ENCODE measurements at places on chromosomes 5 and 9. TPM values are rescaled to one million over a fixed set of nuclear protein-coding genes. Genes with fewer than 3 reads are reported as not detected.

CCNO gene
- total RNA-seq = not detected

GRCh38 chr5:95721582-95722295 is 9.4 kb upstream of the RHOBTB3 start:
- ATAC-seq = no peak

DNA sequence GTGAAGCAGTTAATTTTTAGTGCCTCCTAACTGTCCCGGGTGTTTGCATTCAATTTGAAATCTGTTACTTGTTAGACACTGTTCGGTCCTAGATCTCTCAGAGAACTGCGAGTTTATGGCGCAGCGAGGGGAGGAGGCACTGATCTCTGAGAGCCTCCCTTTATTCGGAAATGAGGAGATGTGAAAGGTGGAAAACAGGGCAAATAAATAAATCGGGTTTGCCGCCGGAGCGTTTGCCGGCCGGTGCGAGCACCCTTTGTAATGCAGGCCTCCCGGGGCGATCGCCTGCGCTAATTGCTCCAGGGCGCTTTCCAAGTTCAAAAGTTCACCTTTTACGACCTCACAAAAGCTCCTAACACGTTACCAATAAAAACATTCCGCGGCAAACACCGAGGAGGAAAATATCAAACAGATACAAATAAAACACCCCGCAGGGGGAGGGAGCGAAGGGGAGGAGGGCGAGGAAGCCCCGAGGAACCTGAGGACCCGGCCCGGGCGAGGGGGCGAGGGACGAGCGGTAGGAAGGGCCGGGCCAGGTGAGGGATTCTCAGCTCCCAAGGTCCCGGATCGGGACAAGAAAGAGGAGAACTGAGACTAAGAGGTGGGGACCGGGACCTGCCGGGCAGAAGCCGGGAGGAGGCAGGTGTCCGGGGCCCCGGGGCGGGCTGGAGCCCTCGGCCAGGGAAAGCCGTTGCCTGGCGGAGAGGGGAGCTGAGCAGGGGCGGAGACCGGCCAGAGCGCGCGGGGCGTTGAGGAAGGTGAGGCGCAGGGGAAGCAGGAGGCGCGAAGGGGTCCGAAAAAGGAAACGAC is 1.4 kb downstream of the NR6A1 start:
- no peak for ATAC-seq

DNA sequence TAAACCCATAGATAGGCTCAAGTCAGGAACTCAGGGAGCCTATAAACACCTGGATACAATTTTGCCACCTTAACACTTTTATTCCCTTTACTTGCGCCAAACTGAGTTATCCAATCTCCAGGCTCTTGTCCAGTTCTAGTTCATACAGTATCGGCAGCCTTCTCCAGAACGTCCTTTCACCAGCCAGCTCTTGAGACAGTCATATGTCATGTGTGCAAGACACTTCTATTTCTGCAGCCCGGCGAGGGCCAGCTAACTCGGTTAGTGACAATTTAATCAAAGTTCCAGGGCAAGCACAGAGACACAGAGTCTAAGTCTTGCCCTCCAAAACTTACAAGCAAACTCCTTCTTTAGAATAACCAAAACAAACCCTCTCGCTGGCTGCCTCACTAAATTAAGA is 12.9 kb downstream of the ABCA1 start:
- ATAC-seq = no peak

DNA sequence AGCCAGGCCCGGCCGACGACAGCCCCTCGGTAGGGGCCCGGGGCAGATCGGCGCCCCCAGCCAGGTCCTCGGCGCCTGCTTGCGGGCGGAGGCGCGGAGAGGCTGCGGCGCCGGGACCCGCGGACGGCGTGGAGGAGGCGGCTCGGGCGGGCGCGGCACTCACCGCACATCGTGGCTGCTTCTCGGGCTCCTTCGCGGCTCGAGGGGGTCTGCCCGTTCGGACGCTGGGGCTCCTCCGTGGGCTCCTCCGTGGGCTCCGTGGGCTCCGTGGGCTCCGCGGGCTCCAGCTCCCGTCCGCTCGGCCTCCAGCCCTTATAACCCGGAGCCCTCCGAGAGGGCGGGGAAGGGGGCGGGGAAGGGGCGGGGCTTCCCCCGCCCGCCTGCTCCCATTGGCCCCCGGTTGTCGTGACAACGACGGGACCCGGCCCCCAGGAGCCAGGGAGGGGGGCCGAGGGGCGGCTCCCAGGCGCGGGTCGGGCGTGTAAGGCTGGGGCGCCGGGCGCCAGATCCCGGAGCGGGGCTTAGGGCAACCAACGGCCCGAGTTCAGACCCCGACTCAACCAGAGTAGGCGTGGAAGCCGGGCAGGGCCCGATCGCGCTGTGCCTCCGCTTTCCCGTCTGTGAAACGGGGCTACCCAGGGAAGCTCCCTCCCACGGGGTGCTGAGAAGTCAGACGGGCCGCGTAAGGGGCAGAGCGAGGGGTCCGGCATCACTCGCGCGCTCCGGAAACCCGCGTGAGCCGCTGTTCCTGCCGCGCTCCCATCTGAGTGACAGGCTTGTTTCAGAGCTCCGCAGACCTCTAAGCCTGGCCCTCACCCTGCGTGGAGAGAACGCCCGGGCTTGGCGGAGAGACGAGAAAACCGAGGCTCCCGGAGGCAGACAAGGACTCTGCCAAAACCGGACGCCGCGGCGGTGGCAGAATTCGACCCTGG is at the start of gene GFPT2:
TSS of gene GFPT2 (minus strand) at position 289 of the 932 bp plus-strand sequence. CDS start at position 170, 119 bp downstream.
- peak; percentile 90 for ATAC-seq

- ATAC-seq = no peak
These were observed 94.7 kb upstream of the DMAC1 start for GRCh38 chr9:7894231-7894630.
